ENCODE measurements at places on chromosomes 4 and X. TPM values are rescaled to one million over a fixed set of nuclear protein-coding genes. Genes with fewer than 3 reads are reported as not detected.

GRCh38 chr4:11367371-11367770, 61.3 kb downstream of the HS3ST1 start:
- DNase-seq = no peak

TMSB15B gene
- 10.4 TPM for total RNA-seq

GRCh38 chr4:46986922-46987638, 6.3 kb downstream of the GABRA4 start:
- DNase-seq = no peak

DNA sequence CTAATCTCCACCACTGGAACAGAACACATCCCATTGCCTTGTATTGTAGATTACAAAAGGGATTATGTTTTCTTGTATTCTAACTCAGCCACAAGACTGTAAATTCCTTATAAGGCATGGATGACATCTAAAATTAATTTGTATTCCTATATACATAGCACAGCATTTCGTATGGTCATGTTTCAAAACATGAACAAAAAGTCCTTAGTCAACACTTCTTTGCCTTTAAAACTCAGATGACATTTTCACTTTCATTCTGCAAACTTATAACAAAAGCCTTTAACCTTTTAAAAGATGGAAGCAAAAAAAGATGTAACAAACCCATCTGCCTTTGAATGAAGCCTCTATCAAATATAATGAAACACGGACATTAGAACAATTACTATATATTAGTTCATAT, 181.3 kb downstream of the IQCM start:
- no peak for DNase-seq

DNA sequence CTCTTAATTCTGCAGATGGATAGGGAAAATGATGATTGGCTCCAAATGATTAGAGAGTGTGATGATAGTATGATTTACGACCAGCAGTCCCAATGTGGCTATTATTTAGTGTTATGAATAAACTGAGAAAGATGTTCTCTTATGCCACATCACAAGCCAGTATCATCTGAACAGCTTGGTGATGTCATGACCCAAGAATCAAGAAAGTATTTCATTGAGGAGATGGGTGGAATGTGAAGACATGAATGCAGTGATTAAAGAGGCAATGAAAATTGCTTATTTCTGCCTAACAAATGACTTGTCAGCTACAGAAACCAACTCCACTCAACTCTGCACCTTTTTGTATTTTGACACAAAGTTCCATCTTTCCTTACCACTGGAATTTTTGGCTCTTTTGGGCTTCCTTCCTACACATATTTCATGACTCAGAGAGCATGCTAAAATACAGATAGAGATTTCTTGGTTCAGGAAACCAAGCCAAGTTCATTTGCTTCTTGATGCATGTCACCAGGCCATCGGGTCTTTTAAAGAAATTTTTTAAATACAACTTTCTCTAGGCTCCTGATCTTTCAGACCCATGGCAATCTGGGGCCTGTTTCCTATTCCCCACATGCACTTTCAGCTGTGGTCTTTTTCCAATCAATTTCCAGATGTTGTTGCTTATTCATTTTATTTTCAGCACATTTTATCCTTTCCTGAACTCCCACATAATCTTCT, 174.2 kb downstream of the HHIP start:
- no peak for DNase-seq

GRCh38 chr4:153198719-153199118, 5.5 kb upstream of the TRIM2 start:
- DNase-seq = no peak

GRCh38 chr4:186719925-186720694, 3.5 kb downstream of the FAT1 start:
- no peak for DNase-seq

LRPAP1 gene
- 110 TPM for total RNA-seq

GRCh38 chr4:10296730-10297129, 160.5 kb downstream of the ZNF518B start:
- no peak for DNase-seq

DNA sequence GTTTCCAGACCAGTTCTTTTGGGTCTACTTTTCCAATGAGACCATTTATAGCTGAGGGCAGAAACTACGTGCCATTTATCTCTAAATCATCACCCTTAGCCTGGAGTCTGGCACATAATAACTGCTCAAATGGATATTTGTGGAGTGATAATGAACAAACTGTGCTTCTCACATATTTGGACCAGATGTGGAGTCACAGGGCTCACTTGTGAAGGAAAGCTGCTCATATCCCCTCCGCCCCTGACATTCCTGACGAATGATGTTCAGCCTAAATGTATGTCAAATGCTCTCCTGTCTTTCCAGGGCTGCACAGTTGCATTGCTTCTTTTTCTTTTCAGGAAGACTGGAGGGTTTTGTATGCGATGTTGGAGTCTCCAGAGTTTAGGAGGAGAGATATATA, 110.1 kb downstream of the GBA3 start:
- DNase-seq = no peak

GRCh38 chr4:136725286-136726081, 806.8 kb downstream of the PCDH18 start:
- no peak for DNase-seq

DNA sequence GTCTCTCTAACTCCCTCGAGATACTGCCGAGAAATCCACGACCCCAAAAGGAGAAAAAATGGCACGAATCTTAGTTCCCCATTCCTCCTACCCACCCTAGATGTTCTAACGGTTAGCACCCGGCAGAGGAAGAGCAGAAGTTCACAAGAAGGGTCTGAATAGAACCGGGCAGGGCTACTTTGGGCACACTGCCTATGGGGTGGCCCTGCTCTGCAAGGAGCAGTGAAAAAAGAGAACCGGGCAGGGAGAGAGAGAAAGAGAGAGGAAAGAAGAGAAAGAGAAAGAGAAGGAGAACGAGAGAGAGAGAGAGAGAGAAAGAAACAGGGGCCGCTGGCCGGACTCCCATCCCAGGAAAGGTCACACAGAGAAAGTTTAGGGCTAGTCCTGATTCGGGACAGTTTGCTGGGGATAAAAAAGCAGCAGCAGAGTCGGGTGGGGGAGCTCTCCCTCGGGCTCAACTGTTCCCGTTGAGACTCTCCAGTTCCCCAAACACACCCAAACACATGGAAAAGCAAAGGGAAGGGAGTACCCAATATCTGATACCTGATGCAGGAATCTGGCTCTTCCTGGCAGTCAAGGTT, 468 bp downstream of the GLA start:
- DNase-seq = no peak

- DNase-seq = no peak
Measured at GRCh38 chr4:125505621-125506020, 190.9 kb downstream of the FAT4 start.

DNA sequence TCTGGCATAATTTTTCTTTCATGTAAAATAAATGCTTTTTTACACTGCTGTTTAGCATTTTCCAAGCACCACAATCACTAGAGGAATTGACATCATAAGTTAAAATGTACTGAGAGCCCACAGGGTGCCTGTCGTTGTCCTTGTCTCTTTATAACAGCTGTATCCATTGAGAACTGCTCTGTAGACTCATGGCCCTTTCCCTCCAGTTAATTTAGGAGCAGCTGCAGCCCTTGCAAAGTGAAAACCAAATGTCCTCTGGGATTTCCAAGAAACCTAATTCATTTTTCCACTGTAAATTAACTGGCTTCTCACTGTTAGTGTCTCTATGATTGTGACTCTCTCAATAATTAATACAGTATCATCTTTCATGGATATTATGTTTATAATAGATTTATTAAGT, 185.9 kb downstream of the SLC4A4 start:
- no peak for DNase-seq

DNA sequence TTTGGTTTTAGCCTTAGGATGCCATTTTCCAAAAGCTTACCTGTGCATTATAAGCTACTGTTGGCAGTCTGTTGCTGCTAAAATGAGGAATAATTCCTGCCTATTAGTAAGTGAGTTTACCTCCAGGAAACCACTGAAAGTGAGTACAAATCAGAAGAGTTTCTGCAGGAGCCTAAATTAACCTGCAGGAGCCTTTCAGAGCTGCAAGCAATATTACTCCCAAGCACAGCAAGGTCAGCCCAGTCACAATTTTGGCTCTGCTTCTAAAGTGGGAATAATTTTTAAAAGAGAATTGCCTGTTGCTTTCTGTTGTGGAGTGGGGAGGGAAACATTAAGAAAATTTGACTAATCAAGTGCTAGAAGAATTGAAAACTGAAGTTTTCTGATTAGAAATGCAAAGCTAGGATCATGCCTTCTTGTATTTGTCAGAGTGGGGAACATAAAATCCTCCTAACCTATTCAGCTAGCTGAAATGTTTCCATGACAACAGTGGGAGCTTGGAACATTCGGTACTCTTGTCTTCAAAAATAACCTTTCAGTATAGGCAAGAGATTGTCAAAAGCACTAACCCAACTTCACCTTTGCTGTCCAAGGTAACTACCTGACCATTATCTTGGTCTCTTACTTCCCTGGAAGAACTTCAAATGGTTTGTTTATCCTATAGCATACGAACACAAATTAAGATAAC, 193.2 kb downstream of the COMMD8 start:
- no peak for DNase-seq

- DNase-seq = peak; percentile 7
Measured at GRCh38 chr4:67886281-67886680, 2.5 kb upstream of the TMPRSS11D start.

- no peak for DNase-seq
Measured at GRCh38 chr4:100042235-100042634, 92.2 kb upstream of the H2AZ1 start.

TCP11X2 gene
- not detected for total RNA-seq

DNA sequence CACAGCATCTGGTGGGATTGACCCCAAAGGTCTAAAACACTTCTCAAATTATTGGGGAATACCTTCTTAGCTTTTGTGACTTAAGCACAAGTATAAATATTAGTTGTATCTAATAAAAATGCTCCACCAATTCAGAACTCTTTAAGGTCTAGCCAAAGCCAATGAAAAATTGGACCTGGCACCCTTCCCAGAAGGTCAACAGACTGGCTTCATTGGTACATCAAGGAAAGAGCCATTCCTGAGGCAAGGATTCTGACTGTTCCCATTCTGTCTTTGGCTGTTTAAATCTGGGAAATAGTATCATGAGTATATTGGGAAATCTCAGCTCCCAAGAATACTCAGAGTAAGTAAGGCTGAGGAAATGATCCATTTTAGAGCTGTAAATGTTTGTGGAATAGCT, 153.0 kb upstream of the TRPC5 start:
- DNase-seq = no peak

DNA sequence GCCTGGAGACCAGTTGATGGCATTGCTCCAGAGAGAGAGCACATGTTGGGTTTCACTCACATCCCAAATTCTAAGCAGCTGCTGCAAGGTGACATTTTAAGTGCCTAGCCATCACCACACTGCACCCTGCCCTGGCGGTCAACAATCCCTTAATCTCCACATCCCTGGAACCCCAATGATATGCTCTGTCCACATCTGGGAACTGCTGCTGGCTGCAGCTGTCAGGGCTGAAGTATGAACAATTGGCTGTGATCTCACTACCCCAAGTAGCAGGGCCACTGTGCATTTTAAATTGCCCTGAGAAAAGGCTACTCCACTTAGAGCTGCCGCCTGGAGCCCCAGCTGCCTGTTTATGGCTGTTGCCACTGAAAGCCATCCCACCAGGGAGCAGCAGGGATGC, 190.6 kb downstream of the ACTRT1 start:
- no peak for DNase-seq
